Foreskin fibroblast (primary cell): ENCODE measurements at places on chromosomes 7 and 10.

- DNase-seq = peak; percentile 6
Measured at GRCh38 chr7:12244129-12244528, 33.0 kb downstream of the TMEM106B start.

DNA sequence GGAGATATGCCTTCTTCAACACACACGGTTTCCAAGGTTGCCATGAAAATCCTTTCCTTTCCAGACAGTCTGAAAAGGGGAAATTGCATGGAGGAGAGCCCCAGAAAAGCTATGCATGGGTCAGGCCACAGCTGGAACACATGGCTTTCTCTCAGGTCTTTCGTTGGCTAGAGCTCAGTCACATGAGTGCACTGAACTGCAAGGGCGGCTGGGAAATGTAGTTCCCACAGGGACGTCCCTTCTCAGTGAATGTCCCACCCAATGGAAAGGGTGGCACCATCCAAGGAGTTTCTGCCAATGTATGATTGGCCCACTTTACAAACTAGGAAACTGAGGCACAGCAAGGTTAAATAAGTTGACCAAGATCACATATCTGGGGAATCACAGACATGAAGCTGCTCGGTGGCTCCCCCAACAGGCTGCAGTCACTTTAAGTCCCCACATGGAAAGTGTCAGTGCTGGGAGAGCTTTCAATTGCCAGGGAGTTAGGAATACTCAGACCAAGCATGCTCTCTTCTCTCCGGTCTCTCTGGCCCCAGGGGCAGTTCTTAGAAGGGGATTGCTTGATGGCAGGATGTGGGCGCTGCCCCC, 571.3 kb downstream of the GLRX3 start:
- DNase-seq = no peak

DNA sequence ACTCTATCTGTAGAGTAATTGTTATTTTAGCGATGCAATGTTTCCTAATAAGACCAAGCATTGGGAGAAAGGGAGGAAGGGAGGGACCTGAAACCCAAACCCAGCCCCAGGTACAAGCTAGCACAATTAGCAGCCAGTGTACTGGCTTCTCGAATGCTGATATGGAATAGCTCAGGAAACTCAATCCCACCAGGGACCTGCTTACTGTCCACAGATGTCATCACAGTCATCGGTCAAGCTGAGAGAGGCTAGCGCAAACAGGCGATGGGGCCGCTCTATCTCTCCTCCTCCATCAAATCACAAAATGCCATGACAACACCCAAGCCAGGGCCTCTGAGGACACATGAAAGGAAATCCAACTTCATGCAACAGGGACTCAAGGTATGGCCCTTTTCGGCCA, 192.1 kb downstream of the KCNMA1 start:
- DNase-seq = no peak

- DNase-seq = peak; percentile 39
Measured at GRCh38 chr7:27112955-27113949, 10.8 kb upstream of the HOXA2 start.

DNA sequence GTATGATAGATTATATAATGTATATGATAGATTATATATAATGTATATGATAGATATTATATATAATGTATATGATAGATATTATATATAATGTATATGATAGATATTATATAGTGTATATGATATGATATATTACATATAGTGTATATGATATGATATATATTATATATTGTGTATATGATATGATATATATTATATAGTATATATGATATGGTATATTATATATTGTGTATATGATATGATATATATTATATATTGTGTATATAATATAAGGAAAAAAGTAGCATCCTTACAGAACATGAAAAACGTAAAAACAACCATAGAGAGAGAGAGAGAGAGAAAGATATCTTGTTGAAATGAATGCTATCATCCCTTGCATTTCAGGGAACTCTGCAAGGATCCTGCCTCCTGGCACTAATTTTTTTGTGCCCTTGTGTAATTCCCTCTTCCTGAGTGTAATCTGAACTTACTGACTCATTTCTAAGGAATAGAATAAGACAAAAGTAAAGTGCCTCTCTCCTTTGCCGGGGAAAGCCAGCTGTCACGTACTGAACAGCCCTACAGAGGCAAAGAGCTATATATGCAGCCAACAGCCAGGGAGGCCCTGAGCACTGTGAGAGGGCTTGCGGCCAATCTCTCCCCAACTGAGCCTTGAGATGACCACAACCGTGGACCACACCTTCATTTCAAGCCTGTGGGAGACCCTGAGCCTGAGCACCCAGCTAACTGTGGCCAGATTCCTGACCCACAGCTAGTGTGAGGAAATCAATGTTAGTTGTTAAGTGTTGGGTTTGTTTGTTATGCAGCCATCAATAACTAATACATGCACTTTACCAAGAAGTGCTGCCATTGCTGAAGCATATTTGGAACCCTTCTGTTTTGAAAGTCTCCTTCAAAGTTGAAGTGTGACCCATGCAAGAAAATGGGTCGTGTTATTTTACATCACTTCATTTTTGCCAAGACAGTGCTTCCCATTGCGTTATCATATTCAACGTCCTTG, 61.1 kb upstream of the EZH2 start:
- DNase-seq = peak; percentile 83

GRCh38 chr7:135213831-135214230, 2.5 kb upstream of the WDR91 start:
- no peak for DNase-seq

DNA sequence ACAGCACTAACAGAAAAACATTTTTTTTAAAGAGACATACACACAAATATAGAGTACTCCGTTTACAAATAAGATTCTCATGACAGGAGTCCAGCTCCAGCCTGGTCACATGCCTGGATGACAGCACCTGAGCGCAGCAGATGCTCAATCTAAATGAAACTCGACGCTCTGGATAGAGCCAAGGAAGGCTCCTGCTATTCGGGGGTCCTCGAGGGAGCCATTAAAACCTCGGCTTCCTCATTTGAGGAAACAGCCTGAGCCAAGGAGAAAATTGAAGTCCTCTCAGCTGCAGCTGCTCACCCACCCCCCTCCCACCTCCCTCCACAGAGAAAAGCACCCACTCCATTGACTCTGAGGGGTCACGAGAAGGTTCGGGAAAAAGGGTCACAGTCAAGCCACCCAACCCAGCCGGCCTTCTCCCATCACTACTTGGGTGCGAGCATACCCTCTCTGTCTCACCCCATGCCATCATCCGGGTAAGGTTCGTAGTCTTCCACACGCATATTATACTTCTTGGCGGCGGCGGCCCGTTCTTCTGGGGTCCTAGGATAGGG, 673 bp downstream of the NDUFB8 start:
- peak; percentile 36 for DNase-seq

GRCh38 chr10:3357737-3358136, 185.2 kb upstream of the PITRM1 start:
- DNase-seq = no peak

DNA sequence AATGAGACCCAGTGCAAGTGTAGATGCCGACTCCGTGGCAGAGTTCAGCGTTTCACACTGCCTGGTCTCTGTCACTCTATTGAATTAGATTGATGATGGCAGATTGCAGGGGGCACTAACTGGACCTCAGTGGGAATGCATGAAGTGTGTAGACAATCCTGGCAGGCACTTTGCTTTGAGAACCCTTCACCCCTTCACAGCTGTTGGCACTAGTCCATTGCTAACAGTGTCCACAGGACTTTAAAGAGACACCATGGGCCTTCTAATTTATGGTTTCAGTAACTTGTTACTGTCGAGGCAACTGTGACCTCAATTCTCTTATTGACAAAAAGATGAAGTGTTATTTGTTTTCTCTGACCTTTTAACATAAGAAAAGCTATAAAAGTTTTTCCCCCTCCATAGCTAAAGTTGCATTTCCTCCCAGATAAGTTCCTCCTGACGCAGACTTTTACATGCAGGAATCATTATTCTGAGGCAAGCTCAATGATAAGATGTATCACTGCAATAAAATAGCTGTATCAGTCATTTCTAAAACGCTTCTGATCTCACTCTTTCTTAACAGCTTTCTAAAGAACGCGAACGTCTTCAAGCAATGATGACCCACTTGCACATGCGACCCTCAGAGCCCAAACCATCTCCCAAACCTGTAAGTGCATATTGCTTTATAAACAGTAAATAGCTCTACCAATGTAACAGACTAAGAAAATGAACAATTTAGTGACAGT, 238.9 kb downstream of the FOXP2 start:
- DNase-seq = no peak

GRCh38 chr10:70745555-70745954, 39.6 kb downstream of the TBATA start:
- no peak for DNase-seq

GRCh38 chr10:128812000-128812399, 655.0 kb upstream of the MGMT start:
- no peak for DNase-seq
